ENCODE measurements at places on chromosomes 4 and X.

- peak; percentile 37 for DNase-seq
Observed at GRCh38 chrX:38717871-38718270, 83.4 kb upstream of the MID1IP1 start.

DNA sequence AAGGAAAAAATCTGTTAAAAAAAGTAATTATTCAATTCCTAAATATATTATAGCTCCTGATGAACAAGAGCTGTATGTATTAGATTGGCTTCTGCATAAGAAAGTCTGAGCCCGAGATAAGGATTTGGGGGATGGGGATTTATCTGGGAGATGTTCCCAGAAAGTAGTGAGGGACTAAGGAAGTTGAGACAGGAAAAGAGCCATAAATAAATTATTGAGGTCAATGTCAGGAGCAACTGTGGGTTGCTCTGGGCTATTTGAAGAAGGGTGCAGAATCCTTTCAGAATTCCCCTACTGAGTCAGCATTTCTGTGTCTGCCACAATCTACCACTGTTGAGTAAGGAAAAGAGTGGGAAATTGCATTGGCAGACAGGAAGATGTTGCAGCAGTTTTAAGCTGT, 3.1 kb upstream of the TDO2 start:
- no peak for DNase-seq

- DNase-seq, result no peak
Observed at GRCh38 chr4:63218856-63219255, 1190.4 kb downstream of the TECRL start.

- no peak for DNase-seq
Observed at GRCh38 chr4:52299120-52299519, 248.0 kb downstream of the SPATA18 start.

DNA sequence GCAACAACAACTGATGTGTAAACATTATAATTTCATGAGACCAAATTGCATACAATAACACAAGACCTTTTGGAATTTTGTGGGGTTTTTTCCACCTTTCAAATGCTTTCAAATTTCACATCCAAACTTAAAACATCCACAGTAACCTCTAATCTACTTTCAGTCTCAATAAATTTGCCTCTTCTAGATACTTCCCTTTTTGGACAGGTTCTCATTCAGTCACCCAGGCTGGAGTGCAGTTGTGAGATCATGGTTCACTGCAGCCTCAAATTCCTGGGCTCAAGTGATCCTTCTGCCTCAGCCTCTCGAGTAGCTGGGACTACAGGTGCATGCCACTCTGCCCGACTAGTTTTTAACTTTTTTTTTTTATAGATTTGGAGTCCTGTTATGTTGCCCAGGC, 556.6 kb downstream of the NLGN4X start:
- no peak for DNase-seq

DNA sequence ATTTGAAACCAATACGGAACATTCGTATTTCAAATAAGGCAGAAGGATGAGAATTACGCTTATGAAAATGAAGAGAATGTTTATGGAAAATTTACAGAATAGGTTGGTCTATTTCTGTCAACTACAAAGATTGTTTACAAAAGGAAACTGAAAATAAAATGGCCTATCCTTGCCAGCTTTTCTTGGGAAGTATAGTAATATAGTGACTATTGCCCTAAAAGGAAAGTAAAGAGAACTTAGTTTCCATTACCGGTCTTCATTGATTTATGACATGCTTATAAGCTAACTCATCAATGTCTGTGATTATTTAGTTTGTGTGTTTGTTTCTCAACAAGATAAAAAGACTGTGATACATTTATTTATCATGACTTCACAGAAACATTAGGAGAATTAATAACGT, 2.9 kb upstream of the SPRY1 start:
- no peak for DNase-seq

DNA sequence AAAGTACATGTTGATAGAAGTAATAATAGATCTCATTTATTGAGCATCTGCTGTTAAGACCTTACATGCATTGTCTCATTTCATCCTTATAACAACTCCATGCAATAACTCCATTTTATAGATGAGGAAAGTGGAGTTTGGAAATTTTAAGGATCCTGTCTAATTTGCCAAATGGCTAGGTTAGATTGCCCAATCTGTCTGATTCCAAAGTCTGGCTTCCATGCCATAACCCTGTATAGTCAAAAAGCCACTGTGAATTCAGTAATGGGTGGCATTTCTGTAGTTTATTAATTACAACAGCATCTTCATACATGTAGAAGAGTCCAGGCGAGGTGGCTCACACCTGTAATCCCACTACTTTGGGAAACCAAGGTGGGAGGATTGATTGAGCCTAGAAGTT, 8.8 kb upstream of the ELOVL6 start:
- no peak for DNase-seq

DNA sequence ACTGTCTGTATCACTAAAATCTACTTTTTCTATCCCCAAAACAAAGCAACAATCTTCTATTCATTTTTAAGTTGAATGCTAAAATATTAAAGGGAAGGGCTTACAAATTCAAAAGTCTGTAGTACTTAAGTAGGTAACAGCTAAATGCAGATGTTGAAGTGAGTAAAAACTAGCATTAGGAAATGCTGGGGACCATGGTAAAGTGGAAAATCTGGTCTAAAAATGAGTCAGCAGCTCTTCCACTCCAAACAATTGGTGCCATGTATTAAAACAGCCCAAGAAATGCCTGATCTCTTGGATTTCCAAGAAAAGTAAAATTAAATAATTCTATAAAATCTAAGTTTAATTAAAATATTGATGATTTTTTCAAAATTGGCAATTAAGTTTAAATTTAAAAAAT, 73.3 kb upstream of the PPP3CA start:
- DNase-seq, result no peak

Data from activated CD4-positive, alpha-beta T cell treated with anti-CD3 and anti-CD28 coated beads, Interleukin-2, Interleukin-6, amounts not matched to agents 100 ng/mL and 50 ng/mL, durations not matched to agents 16 hours and 8 hours (primary cell).